ENCODE measurements at places on chromosomes 3 and 15. TPM values are rescaled to one million over a fixed set of nuclear protein-coding genes. Genes with fewer than 3 reads are reported as not detected.

DNA sequence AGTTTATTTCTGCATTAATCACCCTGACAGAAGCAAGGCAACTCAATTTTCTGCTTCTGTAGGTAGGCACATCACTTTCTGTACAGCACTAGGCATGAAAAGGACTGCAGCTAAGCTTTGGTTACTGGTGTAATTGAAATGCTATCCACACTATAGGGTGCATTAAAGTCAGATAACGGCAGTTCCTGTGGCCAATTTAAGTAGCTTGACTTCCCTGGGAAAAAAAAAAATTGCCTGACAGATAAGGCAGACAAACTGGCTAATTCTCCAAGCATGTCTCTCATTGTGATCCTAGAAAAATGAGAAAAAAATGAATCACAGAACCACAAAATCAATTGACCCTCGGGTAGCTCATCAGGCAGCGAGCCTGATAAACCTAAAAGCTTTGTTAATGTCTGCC, 151.4 kb downstream of the MEIS2 start:
- no peak for DNase-seq
- no peak overlapping the region for H3K27ac ChIP-seq
- no peaks in the 10 kb centered on the region for H3K36me3 ChIP-seq
- no peak overlapping the region for H3K4me3 ChIP-seq
- H3K27me3 ChIP-seq, result no peaks in the 10 kb centered on the region
- H3K4me1 ChIP-seq, result peaks cover 15% of the 10 kb centered on the region

ST6GAL1 gene
- total RNA-seq, result 17.4 TPM

DNA sequence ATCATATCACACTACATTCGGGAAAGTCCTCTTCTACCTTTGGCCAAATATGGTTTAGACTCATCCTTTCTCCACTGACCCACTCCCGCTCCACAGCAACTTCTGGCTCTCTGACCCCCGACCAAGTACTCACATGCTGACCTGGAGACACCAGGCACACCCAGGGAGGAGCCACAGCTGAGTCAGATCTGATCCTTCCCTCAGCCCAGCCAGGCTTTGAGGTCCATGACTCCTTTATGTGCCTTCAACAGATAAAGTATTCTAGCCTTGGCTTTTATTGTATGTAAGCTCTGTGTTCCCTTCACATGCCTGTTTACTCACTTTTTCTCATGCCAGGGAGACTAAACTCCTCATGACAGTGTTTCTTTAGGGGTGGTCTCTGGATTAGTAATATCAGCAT, 166.9 kb upstream of the UMPS start:
- H3K27ac ChIP-seq, result no peak overlapping the region
- no peak overlapping the region for H3K4me3 ChIP-seq
- H3K27me3 ChIP-seq, result no peaks in the 10 kb centered on the region
- H3K36me3 ChIP-seq, result no peaks in the 10 kb centered on the region
- H3K4me1 ChIP-seq, result no peaks in the 10 kb centered on the region
- DNase-seq, result peak; percentile 43

DNA sequence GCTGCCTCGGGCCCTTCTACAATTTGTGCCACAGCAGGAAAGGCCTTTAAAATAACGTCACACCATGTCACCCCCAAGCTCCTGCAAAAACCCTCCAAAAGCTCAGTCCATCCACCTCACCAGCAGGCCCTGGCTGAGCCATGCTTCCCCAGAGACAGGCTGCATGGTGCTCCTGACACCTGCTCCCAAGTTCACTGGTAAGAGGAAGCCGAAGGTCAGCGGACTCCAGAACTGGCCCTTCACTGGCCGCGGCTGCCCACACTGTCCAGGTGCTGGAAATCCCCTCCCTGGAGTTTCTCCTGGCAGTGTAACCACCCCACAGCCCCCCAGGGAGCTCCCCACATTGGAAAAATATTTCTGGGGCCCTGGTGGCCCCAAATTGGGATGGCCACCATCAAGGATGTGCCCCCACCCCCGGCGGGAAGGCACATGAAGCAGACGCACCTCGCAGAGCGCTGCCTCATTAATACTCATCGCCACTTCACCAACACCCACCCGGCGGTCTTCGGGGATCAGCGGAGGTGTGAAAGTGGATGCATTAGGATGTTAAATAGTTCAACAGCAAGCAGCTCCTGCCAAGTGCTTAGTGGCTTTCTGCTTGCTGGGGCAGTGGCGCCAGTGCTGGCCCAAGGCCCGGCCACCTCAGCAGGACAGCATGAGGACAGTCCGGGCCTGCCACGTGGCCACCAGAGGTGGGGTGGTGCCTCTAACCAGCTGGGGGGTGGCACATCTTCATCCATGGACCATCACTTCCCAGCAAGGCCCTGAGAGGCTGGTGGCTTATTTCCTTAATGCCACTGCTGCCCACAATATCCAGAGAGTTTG, 146.1 kb upstream of the IQSEC1 start:
- no peaks in the 10 kb centered on the region for H3K4me1 ChIP-seq
- no peaks in the 10 kb centered on the region for H3K27me3 ChIP-seq
- no peak overlapping the region for H3K27ac ChIP-seq
- no peak for DNase-seq
- no peak overlapping the region for H3K4me3 ChIP-seq

DNA sequence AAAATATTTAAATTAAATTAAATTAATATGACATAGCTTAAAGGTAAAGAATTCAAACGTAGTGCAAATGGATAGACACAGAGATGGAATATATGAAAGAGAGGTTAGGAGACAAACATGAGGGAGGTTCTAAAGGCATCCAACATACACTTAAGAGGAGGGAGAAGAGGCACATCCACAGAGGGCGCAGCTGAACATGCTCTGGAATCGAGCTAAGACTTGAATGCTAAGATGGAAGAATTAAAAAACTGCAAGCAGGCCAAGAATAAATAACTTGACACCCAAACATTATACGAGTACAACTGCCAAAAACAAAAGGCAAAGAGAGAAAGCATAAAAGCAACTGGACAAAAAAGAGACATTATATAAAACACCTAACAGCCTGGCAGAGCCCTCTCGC, 9.1 kb upstream of the PRR20G start:
- no peak for DNase-seq
- H3K4me1 ChIP-seq, result no peaks in the 10 kb centered on the region
- H3K27me3 ChIP-seq, result no peaks in the 10 kb centered on the region
- H3K36me3 ChIP-seq, result no peaks in the 10 kb centered on the region

DNA sequence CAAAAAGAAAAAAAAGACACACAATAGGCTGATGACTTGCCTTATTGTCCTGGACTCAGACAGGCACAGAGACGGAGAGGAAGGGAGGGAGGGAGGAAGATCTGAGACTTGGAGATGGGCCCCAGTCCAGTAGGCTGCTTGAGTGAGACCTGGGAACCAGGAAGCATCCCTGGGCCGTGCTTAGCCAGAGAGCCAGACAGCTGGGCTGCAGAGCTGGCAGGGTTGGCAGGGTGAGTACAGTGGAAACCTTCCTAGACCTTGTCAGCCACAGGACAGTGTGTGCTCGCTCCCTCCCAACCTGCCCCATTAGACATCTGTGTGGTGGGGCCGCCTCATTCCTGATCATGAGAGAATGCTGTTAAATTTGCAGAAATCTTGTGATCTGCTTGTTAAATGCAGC, 107.9 kb upstream of the ALDH1A3 start:
- H3K4me1 ChIP-seq, result no peaks in the 10 kb centered on the region
- no peaks in the 10 kb centered on the region for H3K36me3 ChIP-seq
- H3K4me3 ChIP-seq, result no peak overlapping the region
- H3K27ac ChIP-seq, result no peak overlapping the region
- H3K27me3 ChIP-seq, result peaks cover 15% of the 10 kb centered on the region

RYR3 gene
- total RNA-seq, result 1.9 TPM

- H3K4me3 ChIP-seq, result no peak overlapping the region
- H3K4me1 ChIP-seq, result no peaks in the 10 kb centered on the region
- DNase-seq, result no peak
- no peak overlapping the region for H3K27ac ChIP-seq
- no peaks in the 10 kb centered on the region for H3K27me3 ChIP-seq
- no peaks in the 10 kb centered on the region for H3K36me3 ChIP-seq
Observed at GRCh38 chr3:126510308-126510910, 7.2 kb downstream of the UROC1 start.

C3orf62 gene
- 2.7 TPM for total RNA-seq

Measured in stomach (tissue), 19 donors.